ENCODE measurements at places on chromosomes 13 and 19.

- no peak for DNase-seq
Measured at GRCh38 chr13:60035874-60036273, 127.9 kb downstream of the DIAPH3 start.

DNA sequence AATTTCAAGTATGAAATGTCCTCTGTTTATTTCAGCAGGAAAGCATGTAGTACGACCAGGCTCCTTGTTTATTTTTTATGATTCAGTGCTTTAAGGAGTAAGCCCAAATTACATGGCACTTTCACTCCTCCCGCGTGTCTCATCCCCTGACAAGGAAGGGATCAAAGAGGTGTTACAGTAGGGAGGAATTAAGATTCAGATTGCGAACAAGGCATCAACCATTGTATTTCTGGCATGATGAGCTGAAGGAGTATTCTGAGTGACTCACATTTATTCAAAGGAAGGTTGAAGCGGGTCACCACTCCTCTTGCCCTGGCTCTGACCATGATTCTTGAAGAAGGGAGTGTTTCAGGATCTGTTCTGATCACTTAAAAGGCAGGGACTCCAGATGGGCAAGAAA is 46.1 kb upstream of the CNMD start:
- no peak for DNase-seq

DNA sequence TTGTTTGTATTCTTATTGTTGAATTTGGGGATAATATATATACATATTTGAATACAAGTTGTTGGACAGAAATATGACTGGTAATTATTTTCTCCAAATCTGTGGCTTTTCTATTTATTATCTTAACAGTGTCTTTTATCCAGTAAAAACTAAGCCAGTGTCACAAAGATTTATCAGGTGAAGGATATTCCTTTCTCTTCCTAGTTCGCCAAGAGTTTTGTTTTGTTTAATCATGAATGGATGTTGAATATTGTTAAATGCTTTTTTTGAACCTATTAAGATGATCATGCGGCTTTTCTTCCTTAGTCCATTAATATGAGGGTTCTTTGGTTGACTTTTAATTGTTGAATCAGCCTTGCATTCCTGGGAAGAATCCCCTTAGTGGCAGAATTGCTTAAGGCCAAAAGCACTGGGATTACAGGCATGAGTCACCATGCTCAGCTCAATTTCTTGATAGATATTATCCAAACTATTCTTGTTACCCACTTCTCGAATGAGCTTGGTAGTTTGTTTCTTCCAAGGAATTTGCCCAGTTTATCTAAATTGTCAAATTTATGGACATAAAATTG is 53.3 kb downstream of the TEX26 start:
- peak; percentile 23 for DNase-seq

GRCh38 chr19:17114414-17114831 is 38.8 kb downstream of the MYO9B start:
- DNase-seq: no peak

DNA sequence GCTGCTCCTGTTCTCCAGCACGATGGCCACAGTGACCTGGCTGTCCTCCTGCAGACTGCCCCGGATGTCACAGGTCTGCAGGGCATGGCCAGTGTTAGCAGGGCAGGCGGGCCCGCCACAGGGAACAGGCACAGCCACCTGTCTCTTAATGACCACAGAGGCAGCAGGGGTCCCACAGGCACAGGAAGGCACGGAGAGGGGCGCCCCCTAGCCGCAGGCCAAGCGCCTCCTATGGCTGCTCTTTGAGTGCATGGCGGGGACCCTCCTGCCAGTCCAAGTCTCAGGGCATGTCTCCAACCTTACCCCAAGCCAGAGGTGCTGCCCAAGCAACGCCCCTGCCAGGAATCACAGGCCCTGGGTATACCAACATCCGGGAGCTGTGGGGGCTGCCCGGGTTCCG is 14.1 kb downstream of the IZUMO4 start:
- no peak for DNase-seq

DNA sequence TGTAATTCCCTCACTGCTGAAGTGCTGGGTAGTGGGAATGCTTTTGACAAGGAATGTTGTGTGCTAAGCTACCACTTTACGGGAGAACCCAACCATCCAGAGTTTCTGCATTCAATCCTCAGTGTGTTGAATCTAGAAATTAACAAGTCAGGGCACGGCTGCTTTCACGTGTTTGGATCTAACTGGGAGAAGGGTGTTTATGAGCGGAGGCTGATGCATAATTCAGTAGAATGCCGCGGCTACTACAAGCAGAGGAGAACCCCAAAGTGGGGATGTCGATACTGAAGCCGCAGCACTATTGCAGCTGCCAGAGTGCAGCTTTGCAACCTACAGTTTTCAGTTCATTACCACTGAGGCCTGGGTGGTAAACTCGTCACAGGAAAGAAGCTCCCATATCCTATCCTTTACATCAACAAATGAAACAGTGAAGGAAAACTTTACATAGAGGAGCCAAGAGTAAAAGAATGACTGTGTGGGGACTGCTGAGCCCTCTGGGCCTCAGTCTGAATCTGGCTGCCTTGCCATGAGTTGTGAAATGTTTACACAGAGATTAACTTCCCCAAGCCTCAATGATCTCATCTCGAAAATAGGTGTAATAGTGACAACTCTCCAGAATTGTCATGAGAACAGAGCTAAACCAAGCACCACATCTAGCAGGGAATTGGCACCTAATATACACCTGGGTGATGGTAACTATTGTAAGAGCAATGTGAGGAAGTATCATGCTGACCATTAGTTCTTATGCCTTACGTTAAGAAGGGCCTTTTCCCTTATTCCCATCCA is 531.7 kb downstream of the MYO16 start:
- no peak for DNase-seq

DNA sequence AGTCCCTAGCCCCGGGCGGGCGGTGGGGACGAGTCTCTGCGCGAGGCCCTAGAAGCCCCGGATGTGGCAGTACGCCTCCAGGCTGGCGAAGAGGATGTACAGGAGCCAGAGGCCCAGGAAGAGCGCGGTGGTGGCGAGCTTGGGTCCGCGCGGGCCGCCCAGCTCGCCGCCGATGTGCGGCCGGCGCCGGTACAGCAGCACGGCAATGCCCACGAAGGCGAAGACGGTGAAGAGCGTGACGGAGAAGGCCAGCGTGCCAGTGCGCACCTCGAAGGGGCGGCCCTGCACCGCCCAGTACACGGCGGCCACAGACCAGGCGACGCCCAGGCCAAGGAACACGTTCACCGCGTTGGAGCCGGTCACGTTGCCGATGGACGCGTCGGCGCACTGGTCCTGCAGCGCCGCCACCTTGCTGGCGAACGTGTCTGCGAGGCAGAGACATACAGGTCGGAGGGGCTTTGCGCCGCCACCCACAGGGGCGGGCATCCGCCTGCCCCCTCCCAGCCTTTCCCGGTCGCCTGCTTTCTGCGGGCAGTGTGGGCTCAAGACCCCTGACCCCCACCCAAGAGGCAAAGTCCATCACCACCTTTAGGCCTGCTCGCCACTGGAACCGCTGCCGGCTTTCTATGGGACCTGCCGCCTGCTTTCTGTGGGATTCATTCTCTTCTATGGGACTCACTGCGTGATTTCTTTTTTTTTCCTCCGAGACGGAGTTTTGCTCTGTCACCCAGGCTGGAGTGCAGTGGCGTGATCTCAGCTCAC is 10.9 kb upstream of the MEIS3 start:
- DNase-seq: no peak

DNA sequence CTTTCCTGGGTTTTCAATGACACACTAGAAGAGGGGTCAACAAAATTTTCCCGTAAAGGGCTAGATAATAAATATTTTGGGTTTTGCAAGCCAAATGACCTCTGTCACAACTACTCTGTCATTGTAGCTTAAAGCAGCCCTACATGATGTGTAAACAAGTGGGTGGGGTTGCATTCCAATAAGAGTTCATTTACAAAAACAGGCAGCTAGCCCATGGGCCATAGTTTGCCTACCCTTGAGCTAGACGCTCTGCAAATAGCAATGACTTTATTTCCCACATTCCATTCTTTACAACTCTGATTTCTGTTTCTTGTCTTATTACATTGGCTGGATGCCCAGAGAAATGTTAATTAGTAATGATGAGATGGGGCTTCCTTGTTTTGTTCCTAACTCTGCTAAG is 76.0 kb downstream of the ZNF557 start:
- DNase-seq: no peak

- DNase-seq: no peak
Measured at GRCh38 chr13:28637714-28638355, 21.1 kb upstream of the POMP start.

DNA sequence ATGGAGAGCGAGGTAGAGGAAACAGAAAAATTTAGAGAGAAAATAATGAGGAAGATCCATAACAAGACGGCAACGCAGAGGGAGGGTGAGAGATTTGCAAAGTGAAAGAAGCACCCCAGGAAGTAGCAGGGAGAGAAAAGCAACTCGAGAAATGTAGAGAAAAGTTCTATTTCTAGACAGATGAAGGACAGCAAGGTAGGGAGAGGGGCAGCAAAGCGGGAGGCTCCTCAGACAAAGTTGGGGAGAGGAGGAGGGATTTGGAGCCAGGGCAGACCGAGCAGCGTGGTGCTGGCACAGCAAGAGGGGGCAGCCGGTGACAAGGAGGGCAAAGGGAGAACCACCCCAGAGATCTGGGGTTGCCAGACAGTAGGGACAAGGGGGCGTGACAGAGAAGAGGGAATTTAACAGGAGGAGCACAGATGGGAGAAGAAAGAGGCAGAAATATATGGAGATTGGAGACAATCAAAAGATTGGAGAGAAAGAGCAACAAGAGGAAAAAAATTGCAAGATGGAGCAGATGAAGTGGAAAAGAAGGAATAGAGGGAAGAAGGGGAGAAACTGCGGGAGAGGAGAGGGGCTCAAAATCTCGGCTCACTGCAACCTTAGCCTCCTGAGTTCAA is 989 bp downstream of the ZNF766 start:
- DNase-seq: no peak

- DNase-seq: no peak
Measured at GRCh38 chr13:106656186-106656585, 88.2 kb upstream of the ARGLU1 start.

GRCh38 chr13:51643105-51643881 is 59.0 kb downstream of the WDFY2 start:
- DNase-seq: peak; percentile 77

GRCh38 chr13:77698201-77699058 is 943 bp downstream of the SLAIN1 start:
- DNase-seq: no peak

- no peak for DNase-seq
Measured at GRCh38 chr13:113045251-113046127, 60.1 kb upstream of the F7 start.

Measured in HS-27A (cell line).